ENCODE measurements at places on chromosomes 7 and 10.

DNA sequence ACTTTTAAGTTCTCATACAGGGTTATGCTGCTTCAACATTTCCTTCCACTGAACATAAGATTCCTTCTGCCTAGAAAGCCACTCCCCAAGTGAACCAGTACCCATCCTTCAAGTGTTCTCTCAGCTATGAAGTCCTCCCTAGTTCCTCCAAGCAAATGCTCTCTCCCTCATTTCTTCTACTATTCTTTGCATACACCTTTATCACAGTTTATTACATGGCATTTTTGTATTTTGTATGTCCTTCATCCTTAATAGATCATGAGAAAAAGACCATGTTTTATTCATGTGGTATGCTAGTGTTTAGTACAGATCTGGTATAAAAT lies 1.9 kb downstream of the SYPL1 start:
- no peak for DNase-seq

GRCh38 chr7:70951271-70951962 lies 180.5 kb upstream of the GALNT17 start:
- DNase-seq: no peak

- peak; percentile 19 for DNase-seq
Observed at GRCh38 chr10:55630491-55631056, 730.5 kb downstream of the ZWINT start.

DNA sequence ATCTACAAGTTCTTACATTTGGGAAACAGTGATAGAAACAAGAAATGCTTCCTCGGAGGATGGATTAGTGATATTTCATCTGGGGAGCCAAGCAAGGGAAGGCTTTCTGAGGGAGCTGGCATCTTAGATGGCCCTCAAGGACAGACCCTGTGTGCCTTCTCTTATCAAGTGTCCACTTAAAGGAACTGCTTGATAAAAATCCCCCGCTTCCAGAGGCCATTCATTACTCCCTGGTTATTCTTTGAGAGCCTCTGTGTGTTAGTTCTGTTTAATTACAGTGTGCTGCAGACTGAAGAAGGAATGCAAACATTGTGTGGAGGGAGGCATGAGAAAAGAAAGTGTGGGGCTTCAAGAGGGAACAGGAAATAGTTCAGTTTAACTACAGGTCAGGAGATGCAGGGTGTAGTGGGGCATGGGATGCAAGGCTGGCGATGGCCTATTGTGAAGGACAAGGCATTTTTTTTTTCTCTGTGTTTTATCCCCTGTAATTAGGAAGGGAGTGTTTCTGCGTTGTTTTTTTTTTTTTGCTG lies 145.4 kb downstream of the SNX10 start:
- no peak for DNase-seq

DNA sequence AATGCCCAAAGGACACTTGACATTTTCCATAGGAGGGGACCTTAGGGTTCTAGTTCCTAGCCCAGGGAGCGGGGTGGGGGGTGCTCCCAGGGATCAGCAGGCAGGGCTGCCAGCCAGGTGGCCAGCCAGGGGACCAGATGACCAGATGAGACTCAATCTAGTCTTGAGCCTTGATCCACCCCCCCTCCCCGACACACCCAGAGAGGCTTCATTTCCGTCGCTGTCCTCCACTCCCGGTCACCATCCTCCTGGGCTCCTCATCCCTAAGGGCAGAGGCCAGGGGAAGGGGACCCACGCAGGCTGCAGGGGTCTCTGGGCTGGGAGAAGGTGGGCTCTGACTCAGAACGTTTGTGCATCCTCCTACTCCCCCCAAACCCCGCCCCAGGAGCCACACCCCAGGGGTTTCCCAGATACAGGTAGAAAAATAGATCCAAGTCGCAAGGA lies 1.0 kb downstream of the STX1A start:
- no peak for DNase-seq

GRCh38 chr10:116765648-116766081 lies 23.3 kb upstream of the HSPA12A start:
- DNase-seq: no peak

- DNase-seq: no peak
Observed at GRCh38 chr10:15852111-15852557, 8.2 kb downstream of the MINDY3 start.

- peak; percentile 85 for DNase-seq
Observed at GRCh38 chr10:30813872-30814481, 184.4 kb upstream of the LYZL2 start.

DNA sequence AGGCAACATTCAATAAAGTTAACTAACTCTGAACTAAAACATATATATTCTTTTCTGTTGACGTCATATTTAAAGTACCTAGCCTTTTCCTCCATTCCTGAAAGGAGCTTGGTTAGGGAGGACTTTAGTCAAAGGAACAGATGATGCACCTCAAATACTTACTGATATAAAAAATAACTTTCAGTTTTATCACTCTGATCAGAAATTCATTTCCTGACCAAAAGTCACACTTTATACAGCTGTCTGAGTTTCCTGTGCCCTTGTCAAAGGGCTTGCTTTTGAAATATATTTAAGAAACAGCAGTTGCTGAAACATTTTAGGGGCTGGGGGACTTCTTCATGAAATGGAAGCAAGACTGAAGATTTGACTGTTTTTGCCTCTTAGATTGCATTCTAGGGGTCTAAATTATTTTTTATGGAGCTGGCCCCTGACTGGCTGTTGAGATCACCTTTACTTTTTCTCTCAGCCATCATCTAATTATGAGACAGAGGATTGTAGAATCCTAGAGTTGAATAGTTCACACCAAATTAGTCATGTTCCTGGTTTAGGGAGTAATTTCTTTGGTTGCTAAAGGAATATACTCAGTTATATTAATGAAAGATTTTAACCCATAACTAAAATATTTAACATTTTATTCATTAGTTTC lies 46.6 kb downstream of the GLCCI1 start:
- DNase-seq: no peak

- DNase-seq: no peak
Observed at GRCh38 chr10:117860135-117860534, 186.6 kb downstream of the RAB11FIP2 start.

DNA sequence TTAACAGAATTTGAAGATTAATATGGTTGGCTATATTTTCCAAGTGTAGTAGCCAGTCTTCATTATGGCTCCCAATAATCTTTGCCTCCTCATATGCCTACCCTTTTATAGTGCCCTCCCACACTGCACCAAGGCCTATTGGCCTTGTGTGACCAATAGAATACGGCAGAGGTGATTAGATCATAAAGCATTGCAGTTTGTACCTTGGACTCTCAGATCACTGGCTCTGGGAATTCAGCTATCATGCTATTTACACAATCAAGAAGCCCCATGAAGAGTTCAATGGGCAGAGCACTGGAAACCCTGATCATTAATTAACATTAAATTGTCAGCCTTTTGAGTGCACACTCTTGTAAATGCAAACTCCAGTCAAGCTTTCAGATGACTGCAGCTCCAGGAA lies 154.5 kb upstream of the MAGI2 start:
- no peak for DNase-seq

- DNase-seq: no peak
Observed at GRCh38 chr10:123213192-123213591, 59.0 kb downstream of the BUB3 start.

DNA sequence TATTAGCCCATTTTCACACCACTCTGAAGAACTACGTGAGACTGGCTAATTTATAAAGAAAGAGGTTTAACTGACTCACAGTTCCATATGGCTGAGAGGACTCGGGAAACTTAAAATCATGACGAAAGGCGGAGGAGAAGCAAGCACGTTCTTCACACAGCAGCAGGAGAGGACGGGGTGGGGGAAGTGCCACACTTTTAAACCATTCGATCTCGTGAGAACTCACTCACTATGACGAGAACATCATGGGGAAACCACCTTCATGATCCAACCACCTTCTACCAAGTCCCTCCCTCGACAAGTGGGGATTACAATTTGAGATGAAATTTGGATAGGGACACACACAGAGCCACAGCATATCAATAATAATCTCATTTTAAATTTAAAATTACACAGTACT lies 80.2 kb downstream of the VWDE start:
- no peak for DNase-seq

DNA sequence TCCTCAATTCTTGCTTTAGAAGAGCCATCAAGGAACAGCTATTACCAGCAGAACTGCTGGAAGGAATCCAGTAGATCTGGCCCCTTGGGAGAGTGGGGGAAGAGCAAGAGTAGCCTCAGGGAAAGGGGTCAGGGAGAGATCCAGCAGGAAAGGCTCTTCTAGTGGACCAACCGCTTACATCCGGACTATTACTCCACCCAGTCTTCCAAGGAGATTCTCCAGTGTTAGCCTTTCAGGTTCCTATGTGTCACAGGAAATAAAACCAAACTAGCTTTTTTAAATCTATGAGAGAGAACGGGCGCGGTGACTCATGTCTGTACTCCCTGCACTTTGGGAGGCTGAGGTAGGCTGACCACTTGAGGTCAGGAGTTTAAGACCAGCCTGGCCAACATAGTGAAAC lies 34.3 kb downstream of the TET1 start:
- DNase-seq: peak; percentile 20

DNA sequence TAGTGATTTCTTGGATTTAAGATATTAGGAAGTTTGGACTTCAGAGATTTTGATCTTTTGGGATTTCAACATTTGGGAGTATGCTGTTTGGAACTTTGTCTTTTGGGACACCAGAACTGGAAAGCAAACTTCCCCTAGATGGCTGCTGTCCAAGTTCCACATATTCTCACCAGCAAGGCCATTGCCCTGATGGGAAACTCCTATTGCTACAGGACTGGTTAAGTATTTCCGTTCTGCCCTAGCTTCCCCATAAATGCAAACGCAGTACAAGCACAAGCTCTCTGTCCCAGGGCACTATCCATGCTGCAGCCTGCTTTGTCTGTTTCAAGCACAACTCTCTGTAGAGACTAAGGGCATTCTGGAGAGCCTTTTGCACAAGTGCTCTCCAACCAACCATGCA lies 79.3 kb upstream of the SLC25A13 start:
- peak; percentile 19 for DNase-seq

DNA sequence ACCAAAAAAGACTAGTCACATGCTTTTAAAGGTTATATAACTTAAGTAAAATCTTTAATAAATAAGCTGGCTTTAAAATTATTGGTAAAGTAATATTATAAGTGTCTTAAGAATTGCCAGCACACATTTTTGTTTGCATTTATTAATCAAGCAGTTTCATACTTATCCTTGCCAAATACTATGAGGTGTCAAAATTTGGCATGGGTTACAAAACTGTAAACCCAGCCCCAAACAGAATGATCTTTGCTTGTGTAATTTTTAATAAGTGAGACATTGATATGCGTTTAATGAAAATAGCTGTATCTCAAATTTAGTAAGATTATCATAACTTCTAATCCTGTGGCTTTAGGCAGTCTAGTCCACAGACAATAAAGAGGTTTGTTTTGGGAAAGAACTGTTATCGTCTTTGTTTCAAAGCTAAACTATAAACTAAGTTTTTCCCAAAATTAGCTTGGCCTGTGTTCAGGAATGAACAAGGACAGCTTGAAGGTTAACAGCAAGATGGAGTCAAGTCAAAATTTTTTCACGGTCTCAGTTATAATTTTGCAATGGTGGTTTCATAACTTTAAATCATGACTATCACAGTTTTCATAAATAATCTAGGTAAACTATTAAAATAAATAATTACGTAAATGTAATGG lies 72.8 kb downstream of the ST8SIA6 start:
- no peak for DNase-seq

DNA sequence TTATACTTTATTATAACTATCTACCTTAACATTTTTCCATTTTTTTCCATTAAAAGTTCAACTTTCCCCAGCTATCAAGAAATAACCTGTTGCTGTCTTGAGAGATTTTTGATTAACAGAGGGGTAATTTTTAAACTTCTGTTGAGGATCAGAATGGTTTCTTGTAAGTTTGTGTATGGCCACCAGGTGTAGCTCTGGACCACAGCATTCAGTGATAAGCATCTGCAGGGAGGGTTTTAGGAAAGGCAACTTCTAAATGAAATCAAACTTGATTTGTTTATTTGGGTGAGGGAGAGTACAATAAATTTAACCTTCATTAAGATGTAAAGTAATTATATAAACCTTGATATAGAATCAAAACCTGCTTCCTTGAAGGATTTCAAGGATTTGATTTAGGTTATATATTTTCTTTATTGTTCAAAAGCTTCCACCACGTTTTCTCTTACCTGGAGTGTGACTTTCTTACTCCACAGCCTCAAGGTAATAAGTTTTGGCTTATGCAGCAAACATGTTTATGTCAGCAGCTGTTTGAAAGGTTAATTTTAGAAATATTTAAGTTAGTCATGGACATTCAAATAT lies 153.3 kb downstream of the STK31 start:
- peak; percentile 35 for DNase-seq

DNA sequence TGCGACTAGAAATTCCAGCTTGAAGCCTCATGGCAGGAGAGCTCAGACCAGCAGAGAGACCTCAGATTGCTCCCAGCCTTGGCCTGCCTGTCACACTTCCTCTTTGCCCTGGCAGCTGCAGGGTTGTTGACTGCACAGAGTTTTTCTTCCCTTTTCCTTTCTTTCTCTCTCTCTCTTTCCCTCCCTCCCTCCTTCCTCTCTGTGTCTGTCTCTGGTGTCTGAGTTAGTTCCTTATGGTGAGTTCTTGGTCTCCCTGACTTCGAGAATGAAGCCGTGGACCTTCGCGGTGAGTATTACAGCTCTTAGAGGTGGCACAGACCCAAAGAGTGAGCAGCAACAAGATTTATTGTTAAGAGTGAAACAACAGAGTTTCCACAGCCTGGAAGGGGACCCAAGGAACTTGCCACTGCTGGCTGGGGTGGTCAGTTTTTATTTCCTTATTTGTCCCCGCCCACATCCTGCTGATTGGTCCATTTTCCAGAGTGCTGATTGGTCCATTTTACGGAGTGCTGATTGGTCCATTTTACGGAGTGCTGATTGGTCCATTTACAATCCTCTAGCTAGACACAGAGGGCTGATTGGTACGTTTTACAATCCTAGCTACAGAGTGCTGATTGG lies 266.3 kb downstream of the RPS24 start:
- peak; percentile 70 for DNase-seq

GRCh38 chr10:72087392-72087968 lies 871 bp downstream of the SPOCK2 start:
- no peak for DNase-seq

DNA sequence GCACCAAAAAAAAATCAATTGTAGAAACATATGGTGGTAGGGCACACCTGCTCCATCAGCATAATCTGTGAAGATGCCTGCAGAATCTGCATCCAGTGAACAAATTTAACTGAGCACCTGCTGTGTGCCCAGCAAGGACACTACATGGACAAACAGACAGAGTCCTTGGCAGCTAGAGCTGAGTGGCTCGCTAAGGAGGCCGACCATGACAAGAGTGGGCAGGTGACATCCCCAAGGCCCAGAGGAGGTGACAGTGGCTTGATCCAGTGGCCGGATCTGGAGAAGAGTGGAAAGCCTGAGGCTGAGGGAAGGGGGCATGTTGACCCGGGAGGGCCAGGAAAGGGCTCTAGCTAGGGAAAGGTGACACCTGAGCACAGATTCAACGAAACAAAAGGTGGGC lies 68.1 kb downstream of the MAD1L1 start:
- DNase-seq: no peak
